ENCODE measurements at places on chromosomes 11 and 22. TPM values are rescaled to one million over a fixed set of nuclear protein-coding genes. Genes with fewer than 3 reads are reported as not detected.

- H3K4me3 ChIP-seq, result no peak overlapping the region
- H3K27me3 ChIP-seq, result peaks cover 1% of the 10 kb centered on the region
- DNase-seq, result no peak
- H3K36me3 ChIP-seq, result no peaks in the 10 kb centered on the region
Observed at GRCh38 chr22:23598805-23599518, 18.9 kb upstream of the IGLL1 start.

DNA sequence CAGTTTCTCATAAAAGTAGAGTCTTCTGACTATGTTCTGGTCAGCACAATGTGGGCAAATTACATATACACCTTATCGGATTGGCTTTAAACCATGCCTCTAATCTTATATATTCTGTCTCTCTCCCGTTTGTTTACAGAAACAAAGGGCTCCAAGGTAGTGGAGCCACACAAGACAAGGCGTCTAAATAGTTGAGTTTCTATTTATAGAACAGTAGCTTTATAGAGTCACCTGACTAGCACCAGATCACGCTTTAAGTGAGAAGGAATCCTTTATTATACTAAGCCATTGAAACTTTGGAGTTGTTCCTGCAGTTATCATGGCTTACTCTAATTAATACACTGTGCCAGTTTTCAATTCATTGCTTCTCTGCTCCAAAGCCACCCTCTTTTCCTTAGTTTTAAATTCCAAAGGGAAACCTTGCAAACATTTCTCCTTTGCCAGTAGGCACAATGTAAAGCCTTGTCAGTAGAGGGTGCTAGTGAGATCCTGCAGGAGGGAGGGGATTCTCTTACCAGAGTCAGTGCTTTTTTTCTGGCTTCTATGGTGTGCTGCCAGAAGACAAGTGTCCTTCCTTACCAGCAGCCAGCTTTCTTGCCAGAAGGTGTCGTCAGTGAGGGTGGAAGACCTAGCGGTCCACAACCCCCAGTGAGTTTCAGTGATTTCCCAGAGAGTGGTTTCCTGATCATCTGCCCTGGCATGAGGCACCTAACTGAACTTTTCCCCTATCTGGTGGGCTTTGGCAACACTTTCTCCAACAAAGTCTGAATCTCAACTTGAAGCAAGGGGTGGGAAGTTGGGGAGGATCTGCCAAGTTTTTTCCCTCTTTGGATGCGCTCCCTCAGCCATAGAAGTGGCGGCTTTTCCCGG, 71.7 kb downstream of the RAB38 start:
- no peaks in the 10 kb centered on the region for H3K36me3 ChIP-seq
- DNase-seq, result peak; percentile 56
- H3K27ac ChIP-seq, result no peak overlapping the region
- no peak overlapping the region for H3K4me3 ChIP-seq

DNA sequence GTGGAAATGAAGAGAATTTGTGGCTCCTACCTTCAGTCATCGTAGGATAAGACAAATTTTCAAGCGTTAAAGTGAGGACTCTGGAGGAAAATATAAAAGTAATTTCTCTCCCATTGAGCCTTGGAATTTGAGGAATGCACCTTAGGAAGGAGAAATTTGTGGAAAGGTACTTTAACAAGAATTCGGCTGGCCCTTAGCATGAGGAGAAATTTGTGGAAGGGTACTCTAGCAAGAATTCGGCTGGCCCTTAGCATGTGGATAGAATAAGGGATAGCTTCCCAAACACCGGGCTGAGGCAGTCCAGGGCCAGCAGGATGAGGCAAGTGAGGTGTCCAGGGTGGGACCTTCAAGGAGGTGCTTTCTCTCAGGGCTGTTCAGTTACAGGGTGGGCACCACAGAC, 33.2 kb upstream of the FAR1 start:
- no peaks in the 10 kb centered on the region for H3K4me1 ChIP-seq
- H3K27ac ChIP-seq, result no peak overlapping the region
- no peaks in the 10 kb centered on the region for H3K36me3 ChIP-seq

- no peaks in the 10 kb centered on the region for H3K27me3 ChIP-seq
- H3K4me1 ChIP-seq, result no peaks in the 10 kb centered on the region
- H3K4me3 ChIP-seq, result no peak overlapping the region
- no peak overlapping the region for H3K27ac ChIP-seq
- DNase-seq, result peak; percentile 68
Observed at GRCh38 chr11:35650006-35650405, 12.6 kb upstream of the TRIM44 start.

DNA sequence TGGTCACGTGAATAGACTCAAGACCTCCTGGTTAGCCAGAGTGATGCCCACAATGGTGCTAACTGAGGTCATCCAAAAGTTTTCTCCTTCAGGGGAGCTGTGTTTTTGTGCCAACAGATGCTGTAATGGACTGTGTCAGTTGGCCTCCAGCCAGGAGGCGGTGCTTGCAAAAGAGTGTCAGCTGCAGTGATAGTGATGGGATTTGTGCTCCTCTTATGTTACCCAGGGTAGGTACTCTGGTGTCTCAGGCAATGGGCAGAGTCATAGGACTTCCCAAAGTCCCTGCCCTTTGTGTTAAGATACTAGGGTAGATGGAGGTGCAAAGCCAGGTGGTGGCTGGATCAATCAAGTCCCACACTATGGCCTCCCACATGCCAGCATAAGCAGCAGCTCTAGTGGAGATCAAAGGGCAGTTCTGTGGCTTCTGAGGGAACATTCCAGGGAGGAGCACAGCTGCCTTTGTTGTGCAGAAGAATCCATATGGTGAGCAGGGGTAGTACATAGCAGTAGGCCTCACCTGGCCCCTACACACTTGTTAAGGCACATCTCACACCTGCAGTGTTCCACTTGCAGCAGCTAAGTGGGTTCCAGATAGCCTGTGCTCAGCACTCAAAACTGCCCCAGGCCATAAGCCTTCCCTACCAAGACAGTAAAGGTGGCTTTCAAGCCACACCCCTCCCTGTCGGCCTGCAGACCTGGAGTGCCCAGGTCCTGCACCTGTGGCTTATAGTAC, 9.4 kb upstream of the FANCF start:
- H3K36me3 ChIP-seq, result no peaks in the 10 kb centered on the region
- no peaks in the 10 kb centered on the region for H3K4me1 ChIP-seq
- no peak overlapping the region for H3K27ac ChIP-seq
- no peak overlapping the region for H3K4me3 ChIP-seq
- H3K27me3 ChIP-seq, result no peaks in the 10 kb centered on the region

DNA sequence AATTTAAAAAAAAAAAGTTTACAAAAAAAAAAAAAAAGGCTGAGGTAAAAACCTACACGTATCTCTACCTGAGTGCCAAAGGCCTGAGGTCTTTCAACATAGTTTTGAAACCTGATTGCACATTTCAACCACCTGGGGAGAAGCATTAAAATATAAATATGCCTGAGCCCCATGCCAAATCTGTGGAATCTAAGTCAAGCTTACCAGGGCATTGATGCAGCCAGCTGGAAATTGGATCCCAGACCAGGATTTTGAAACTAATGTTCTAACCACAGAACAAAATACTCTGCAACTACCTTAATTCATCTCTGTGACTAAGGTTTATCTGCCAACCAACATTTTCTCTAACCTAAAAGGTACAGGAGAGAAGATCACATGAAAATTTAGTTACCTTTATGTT, 38.8 kb upstream of the CHRNA10 start:
- no peaks in the 10 kb centered on the region for H3K4me1 ChIP-seq
- no peak overlapping the region for H3K27ac ChIP-seq
- H3K4me3 ChIP-seq, result no peak overlapping the region
- DNase-seq, result peak; percentile 38

DNA sequence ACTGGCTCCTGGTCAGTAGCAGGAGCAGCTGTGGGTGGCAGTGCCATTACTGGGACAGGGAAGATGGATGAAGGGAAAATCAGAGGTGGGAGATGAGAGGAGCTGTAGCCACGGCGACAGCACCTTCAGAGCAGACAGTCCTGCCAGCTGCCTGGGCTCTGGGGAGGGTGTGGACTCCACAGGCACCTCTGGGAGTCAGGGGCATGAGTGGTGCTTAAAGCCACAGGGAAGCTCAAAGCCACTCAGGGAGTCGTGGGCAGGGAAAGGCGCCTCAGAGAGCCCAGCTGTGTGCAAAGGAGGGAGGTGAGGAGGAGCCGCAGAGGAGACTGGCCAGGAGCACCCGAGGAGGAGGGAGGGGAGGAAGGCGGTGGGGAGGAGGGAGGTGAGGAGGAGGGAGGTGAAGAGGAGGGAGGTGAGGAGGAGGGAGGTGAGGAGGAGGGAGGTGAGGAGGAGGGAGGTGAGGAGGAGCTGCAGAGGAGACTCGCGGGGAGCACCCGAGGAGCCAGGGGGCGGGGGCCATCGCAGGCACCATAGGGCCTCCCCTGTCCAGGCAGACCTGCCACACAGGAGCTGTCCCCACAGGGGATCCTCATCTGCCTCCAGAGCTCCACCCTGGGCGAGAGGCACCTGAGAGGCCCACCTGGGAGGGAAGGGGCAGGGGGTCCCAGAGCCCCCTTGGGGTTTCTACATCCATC, 977.6 kb downstream of the BRD1 start:
- DNase-seq, result no peak
- H3K4me3 ChIP-seq, result no peak overlapping the region
- H3K4me1 ChIP-seq, result no peaks in the 10 kb centered on the region
- no peaks in the 10 kb centered on the region for H3K27me3 ChIP-seq

GRCh38 chr11:62841361-62842170, 2.2 kb upstream of the WDR74 start:
- H3K4me1 ChIP-seq, result peaks cover 15% of the 10 kb centered on the region
- peak overlapping the region; percentile 99 for H3K27ac ChIP-seq
- no peaks in the 10 kb centered on the region for H3K36me3 ChIP-seq
- H3K4me3 ChIP-seq, result peak overlapping the region; percentile 53
- H3K27me3 ChIP-seq, result no peaks in the 10 kb centered on the region

- H3K36me3 ChIP-seq, result no peaks in the 10 kb centered on the region
- no peak overlapping the region for H3K4me3 ChIP-seq
Observed at GRCh38 chr11:75204685-75205563, 35.6 kb upstream of the TPBGL start.

DNA sequence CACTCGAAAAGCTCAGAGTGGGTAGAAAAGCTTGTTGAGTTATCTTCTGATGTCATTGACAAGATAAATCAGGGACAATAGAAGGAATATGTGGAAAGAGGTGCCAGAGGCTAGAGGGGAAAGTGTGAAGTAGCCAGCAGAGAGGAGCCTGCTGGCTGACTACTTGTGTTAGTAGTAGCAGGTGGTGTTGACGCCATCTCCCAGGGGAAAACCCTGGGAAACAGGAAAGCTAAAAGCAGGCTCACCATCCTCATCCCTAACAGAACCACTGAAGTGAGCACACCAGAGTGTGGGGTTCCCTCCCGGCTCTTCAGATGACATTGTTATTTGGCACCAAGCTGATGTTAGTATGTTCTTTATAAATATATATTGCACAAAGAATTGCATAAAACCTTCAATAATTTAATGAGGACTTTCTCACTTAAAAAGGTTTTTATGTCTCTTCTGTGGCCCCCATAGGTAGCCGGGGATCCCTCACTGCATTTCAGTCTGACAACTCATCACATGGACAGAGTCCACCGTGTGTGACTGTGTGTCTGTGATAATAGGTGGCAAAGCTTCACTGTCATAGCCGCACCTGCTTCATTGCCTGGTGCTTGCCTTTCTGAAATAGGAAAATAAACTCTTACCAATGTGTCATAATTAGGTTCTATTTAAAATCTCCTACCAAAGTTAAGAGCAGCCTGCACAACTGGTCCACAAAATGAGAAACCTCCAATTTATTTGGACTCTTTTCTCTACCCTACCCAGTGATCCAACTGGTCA, 63.2 kb upstream of the TOP3B start:
- H3K27ac ChIP-seq, result no peak overlapping the region
- peaks cover 18% of the 10 kb centered on the region for H3K27me3 ChIP-seq
- H3K36me3 ChIP-seq, result no peaks in the 10 kb centered on the region
- no peak for DNase-seq
- no peak overlapping the region for H3K4me3 ChIP-seq

The NXPE4 gene
- total RNA-seq, result not detected

The MIAT gene
- total RNA-seq, result 22.8 TPM

The PAMR1 gene
- 12.6 TPM for total RNA-seq

Measured in astrocyte (in vitro differentiated cells and primary cell).